MCF 10A (cell line): ENCODE measurements at places on chromosomes 4 and X. TPM values are rescaled to one million over a fixed set of nuclear protein-coding genes. Genes with fewer than 3 reads are reported as not detected.

GRCh38 chrX:35098419-35098818 lies 155.8 kb downstream of the FAM47B start:
- DNase-seq: peak; percentile 4

- no peak for DNase-seq
Observed at GRCh38 chr4:138992676-138993075, 22.9 kb upstream of the NOCT start.

DNA sequence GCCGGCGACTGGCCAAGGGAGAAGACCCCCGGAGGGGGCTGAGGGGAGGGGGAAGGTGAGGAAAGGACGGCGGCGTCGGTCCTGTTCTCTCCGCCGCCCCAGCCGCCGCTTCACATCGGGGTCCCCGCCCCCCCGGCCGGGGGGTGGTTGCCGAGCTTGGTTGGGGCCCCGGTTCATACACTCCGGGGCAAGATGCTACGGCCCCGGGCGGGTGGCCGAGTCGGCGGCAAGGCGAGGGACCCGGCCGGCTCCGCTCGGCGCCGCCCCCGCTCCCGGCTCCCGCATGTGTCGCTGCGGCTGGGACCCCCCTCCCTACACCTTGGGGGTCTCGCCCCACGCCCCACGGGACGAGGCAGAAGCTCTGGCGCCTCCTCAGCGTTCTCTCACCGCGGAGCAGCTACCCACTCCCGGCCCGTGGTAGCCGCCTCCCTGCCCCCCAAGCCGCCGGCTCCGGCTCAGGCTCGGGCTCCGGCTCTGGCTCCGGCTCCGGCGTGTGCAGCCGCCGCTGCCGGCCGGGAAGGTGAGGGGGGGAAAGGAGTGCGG lies 461 bp downstream of the FBXW7 start:
- no peak for DNase-seq

GRCh38 chrX:118249146-118249545 lies 96.8 kb upstream of the WDR44 start:
- DNase-seq: no peak

DNA sequence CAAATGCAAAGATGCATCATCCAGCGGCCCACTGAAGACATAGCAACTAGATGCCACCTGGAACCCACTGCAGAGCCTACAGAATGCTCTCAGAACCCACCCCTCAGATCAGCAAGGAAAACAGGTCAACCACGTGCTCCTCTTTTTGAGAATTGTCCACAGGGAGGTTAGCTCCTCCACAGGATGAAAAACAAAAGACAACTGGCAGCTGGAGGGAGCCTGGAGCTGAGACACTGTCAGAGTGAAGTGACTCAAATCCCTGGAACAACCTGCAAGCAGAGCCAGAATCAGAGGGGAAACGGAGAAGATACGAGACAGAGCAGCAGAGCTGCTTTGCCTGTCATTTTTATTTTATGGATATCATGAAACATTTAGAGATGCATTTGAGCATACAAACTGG lies 277.6 kb downstream of the GASK1B start:
- no peak for DNase-seq

- no peak for DNase-seq
Observed at GRCh38 chr4:102403116-102403515, 57.8 kb upstream of the SLC39A8 start.

TMEM47 gene
- total RNA-seq: 1.6 TPM in 2 replicates

SLAIN2 gene
- 74.0 and 81.6 TPM in 2 replicates for total RNA-seq

KDR gene
- total RNA-seq: 0.34 and 0.37 TPM in 2 replicates

NIPAL1 gene
- 6.8 and 10.0 TPM in 2 replicates for total RNA-seq
